ENCODE measurements at places on chromosomes 7 and 10.
A peak's percentile ranks its signal among the peaks of the same experiment; 100 is the strongest.

DNA sequence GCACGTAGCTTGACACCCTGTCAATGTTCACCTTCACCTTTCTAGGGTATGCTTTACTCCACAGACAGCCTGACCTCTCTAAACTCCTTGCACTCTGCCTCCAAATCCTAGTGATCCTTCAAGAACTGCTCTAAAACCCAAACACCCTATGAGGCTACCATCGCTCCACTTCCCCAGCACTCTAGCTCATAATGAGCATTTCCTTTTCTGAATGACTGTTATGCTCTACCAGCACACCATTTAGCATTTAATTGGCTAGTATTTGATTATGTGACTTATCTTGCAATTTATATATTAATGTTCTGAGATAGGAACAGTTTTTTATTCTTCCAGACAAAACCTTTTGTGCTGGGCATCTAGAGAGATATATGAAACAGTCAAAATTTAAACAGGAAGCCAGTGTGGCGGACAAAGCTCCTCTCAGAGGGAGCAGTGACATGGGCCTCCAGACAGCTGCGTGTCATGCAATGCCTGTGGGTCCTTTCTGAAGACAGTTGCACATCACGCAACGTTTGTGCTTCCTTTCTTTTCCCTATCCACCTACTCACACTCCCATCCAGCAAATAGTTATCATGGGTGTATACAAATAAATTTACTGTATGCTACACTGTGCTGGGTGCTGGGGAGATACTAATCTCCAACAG lies 86.3 kb downstream of the ALOX5 start:
- H3K36me3 ChIP-seq: peaks cover 11% of the 10 kb centered on the region
- no peak overlapping the region for H3K4me3 ChIP-seq
- no peak for DNase-seq
- peaks cover 4% of the 10 kb centered on the region for H3K4me1 ChIP-seq

DNA sequence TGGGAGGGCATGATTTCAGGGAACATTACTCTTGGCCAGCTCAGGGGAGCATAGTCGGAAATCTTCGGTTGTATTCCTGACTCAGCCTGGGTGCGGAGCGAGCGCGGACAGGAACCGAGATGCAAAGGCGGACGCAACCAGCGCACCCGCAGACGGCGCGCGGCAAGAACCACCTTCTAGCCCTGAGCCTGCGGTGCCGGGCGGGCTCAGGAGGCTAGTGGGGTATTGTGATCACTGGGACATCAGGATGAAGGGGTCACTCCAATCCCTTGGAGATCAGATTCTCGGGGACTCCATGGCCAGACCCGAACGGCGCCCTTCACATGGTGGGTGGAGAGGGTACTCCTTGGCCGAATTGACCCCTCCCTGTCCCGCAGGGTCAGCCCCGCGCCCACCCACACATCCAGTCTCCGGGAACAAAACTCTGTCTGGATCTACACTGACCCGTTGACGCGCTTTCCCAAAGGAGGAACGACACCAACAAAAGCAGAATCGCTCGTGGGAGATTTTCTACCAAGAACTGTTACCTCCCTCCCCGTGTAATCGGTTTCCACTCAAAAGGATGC lies 730.5 kb downstream of the ZWINT start:
- H3K36me3 ChIP-seq: no peaks in the 10 kb centered on the region
- H3K4me3 ChIP-seq: peak overlapping the region; percentile 82
- peak overlapping the region; percentile 89 for H3K27ac ChIP-seq
- no peak for DNase-seq
- peaks cover 13% of the 10 kb centered on the region for H3K27me3 ChIP-seq

- H3K4me1 ChIP-seq: no peaks in the 10 kb centered on the region
- no peak overlapping the region for H3K4me3 ChIP-seq
- no peaks in the 10 kb centered on the region for H3K27me3 ChIP-seq
- no peaks in the 10 kb centered on the region for H3K36me3 ChIP-seq
- no peak for DNase-seq
- H3K27ac ChIP-seq: no peak overlapping the region
Observed at GRCh38 chr10:58137813-58138212, 129.9 kb downstream of the IPMK start.

DNA sequence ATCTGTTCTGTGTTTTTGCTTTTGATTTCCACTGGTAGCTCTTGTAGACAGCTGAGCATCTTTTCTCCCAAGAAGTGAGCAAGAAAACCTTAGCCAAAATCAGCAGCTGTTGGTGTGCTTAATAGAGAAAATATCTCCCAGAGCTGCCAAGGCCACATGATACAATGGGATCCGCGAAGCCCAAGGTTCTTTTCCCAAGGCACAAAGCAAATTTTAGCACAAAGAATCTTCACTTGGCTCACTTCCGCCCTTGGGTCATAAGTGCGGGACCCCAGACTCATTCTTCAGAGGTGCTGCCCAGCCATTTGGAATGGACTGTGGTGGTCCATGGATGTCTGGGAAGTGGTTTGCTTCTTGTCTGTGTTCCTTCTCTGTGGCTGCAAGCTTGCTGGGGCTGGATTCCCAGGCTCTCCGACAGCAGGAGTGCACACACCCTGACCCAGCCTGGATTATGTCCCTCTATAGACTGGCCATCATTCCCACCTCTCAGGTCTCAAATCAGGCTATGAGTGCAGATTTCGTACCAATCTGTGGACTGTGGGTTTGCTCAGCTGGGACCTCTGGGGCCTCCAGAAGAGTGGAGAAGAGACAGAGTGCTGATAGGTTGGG lies 93.0 kb upstream of the TMEM72 start:
- H3K36me3 ChIP-seq: no peaks in the 10 kb centered on the region
- no peak overlapping the region for H3K4me3 ChIP-seq
- H3K27me3 ChIP-seq: peaks cover 3% of the 10 kb centered on the region
- no peak for DNase-seq
- no peak overlapping the region for H3K27ac ChIP-seq

- no peaks in the 10 kb centered on the region for H3K27me3 ChIP-seq
- peaks cover 63% of the 10 kb centered on the region for H3K36me3 ChIP-seq
- H3K4me1 ChIP-seq: no peaks in the 10 kb centered on the region
- no peak for DNase-seq
- no peak overlapping the region for H3K27ac ChIP-seq
Observed at GRCh38 chr7:55939514-55940123, 12.1 kb upstream of the MRPS17 start.

- no peak overlapping the region for H3K27ac ChIP-seq
- H3K27me3 ChIP-seq: peaks cover 13% of the 10 kb centered on the region
Observed at GRCh38 chr7:157827045-157827862, 490.4 kb downstream of the DNAJB6 start.

GRCh38 chr7:75565132-75565837 lies 73.2 kb downstream of the SPDYE5 start:
- H3K36me3 ChIP-seq: peaks cover 17% of the 10 kb centered on the region
- H3K4me1 ChIP-seq: no peaks in the 10 kb centered on the region
- H3K27ac ChIP-seq: no peak overlapping the region
- H3K4me3 ChIP-seq: no peak overlapping the region

- H3K27ac ChIP-seq: no peak overlapping the region
- no peak for DNase-seq
- no peaks in the 10 kb centered on the region for H3K36me3 ChIP-seq
- H3K4me3 ChIP-seq: no peak overlapping the region
- peaks cover 3% of the 10 kb centered on the region for H3K27me3 ChIP-seq
- H3K4me1 ChIP-seq: no peaks in the 10 kb centered on the region
Observed at GRCh38 chr10:133012573-133013359, 70.4 kb upstream of the CFAP46 start.

DNA sequence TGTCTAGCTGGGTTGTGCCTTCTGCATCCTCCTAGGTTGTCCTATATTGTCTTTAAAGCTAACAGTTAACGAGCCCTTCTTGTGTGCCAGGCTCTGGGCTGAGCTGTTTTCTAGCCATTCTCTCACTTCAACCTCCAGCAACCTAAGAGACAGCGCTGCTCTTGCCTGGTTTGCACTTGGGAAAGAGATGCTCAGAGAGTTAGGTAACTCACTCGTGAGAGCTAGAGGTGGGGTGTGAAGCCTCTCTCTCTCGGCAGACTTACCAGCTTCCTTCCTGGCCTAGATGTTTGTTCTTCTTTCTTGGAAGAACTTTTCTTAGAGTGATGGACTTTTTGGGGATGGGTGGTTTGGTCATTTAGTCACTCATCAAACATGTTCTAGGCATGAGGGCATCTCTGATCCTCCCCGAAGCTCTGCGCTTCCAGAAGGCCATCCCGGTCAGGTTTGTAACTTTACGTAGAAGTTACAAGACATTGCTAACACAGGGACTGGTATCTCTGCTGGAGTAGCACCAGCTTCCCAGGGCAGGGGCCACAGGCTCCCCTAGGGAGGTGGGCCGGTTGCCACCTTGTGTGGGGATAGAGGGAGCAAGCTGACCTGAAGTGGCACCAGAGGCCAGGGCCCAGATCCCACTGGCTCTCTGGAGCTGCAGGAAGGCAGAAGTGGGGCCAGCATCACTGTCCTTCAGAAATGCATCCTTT lies 14.3 kb downstream of the TSPAN15 start:
- peaks cover 4% of the 10 kb centered on the region for H3K4me1 ChIP-seq
- H3K36me3 ChIP-seq: no peaks in the 10 kb centered on the region
- H3K27ac ChIP-seq: no peak overlapping the region
- H3K4me3 ChIP-seq: no peak overlapping the region
- no peaks in the 10 kb centered on the region for H3K27me3 ChIP-seq
- no peak for DNase-seq

DNA sequence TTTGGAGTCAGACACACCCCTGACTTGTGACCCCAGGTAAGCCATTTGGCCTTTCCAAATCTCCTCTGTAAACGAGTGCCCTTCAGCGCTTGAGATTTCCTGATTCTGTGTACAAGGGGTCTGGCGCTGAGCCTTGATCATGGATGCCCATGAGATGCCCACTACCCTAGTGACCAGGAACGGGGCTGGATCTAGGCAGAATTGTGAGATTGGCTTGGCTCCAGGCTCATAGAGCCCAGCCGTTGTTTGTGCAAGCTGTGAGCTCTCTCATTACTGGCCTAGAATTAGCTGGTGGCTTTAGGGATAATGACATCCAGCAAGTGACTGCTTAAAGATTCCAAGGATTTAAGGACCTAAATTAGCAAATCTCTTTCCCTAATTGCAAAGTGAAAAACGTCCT lies 84.9 kb downstream of the CAMK1D start:
- H3K4me3 ChIP-seq: no peak overlapping the region
- H3K4me1 ChIP-seq: peaks cover 16% of the 10 kb centered on the region
- H3K27ac ChIP-seq: peak overlapping the region; percentile 54
- H3K36me3 ChIP-seq: no peaks in the 10 kb centered on the region
- no peak for DNase-seq

DNA sequence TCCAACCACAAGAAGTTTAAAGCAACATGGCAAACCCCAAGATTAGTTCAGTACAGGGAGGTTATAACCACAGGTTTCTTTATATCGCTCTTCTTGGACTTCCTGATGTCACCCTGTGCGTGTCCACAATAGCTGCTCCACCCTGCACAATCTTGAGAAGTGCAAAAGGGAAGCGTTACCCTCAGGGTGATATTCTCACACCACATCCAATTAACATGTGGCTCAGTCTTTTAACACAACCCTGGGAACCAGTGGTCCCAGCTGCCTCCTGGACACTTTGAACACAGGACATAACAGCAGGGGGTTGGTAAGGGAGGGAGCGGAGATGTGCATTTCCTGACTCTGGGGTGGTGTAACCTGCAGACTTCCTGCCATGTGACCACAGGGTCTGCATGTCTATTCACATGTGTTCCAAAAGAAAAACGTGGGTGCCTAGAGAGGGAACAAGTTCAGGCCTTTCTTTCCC lies 64.6 kb downstream of the GSAP start:
- H3K27me3 ChIP-seq: no peaks in the 10 kb centered on the region
- no peak for DNase-seq
- H3K4me1 ChIP-seq: no peaks in the 10 kb centered on the region
- no peaks in the 10 kb centered on the region for H3K36me3 ChIP-seq
- no peak overlapping the region for H3K27ac ChIP-seq

- no peaks in the 10 kb centered on the region for H3K36me3 ChIP-seq
- H3K4me3 ChIP-seq: peak overlapping the region; percentile 80
- peak overlapping the region; percentile 97 for H3K27ac ChIP-seq
Observed at GRCh38 chr10:86755454-86755739, 1.0 kb upstream of the BMPR1A start.

DNA sequence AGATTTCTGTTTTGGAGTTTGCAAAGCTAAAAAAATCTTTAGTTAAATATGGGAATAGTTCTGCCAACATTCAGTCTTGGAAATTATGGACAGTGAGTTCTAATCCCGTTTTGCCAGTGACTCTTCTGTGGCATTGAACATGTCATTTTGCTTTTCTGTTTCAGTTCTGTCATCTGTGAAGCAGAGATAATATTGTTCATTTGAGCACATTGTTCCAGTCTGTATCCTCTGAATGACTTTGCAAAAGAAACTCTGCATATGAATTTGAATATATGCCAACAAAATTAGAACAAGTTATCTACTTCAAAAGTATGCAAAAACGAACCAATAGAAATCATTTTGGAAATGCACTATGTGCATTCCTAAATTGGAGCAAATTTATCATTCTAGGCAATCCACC lies 746.0 kb upstream of the POT1 start:
- no peak for DNase-seq
- no peak overlapping the region for H3K4me3 ChIP-seq
- no peaks in the 10 kb centered on the region for H3K4me1 ChIP-seq
- H3K27me3 ChIP-seq: no peaks in the 10 kb centered on the region
- H3K27ac ChIP-seq: no peak overlapping the region
- H3K36me3 ChIP-seq: no peaks in the 10 kb centered on the region

- no peak for DNase-seq
- no peak overlapping the region for H3K4me3 ChIP-seq
- no peaks in the 10 kb centered on the region for H3K4me1 ChIP-seq
- H3K36me3 ChIP-seq: no peaks in the 10 kb centered on the region
Observed at GRCh38 chr10:43211030-43211429, 55.8 kb downstream of the RASGEF1A start.

DNA sequence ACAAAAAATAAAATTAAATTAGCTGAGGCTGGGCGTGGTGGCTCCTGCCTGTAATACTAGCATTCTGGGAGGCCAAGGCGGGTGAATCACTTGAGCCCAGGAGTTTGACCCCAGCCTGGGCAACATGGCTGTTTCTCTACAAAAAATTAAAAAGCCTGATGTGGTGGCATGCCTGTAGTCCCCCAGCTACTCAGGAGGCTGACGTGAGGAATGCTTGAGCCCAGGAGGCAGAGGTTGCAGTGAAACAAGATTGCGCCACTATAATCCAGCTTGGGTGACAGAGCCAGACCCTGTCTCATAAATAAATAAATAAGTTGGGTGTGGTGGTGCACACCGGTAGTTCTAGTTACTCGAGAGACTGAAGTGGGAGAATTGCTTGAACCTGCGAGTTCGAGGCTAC lies 65.1 kb downstream of the GNA12 start:
- H3K27ac ChIP-seq: no peak overlapping the region
- DNase-seq: no peak
- peaks cover 20% of the 10 kb centered on the region for H3K36me3 ChIP-seq
- H3K27me3 ChIP-seq: no peaks in the 10 kb centered on the region

DNA sequence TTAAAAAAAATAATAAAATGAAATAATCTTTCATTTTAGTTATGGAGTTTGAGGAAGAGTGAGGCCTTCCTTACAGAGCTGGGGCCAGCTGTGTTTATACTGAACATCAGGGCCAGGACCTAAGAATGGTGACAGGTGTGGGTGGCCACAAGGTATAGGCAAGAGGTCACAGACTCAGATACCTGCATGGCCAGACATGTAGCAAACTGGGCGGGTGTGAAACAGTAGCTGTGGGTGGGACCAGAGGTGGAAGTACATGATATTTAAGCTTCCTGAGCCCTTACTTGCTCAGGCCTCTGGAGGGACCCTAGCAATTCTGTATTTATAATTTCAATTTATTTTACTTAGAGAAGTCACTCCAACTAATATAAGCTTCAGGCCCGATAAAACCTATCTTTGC lies 27.7 kb upstream of the CAMK1D start:
- H3K27me3 ChIP-seq: peaks cover 4% of the 10 kb centered on the region
- DNase-seq: no peak
- H3K27ac ChIP-seq: no peak overlapping the region
- no peaks in the 10 kb centered on the region for H3K36me3 ChIP-seq
